ENCODE measurements at places on chromosomes 7 and 10.
A peak's percentile ranks its signal among the peaks of the same experiment; 100 is the strongest.

GRCh38 chr7:96004578-96004977, 232.2 kb downstream of the DYNC1I1 start:
- DNase-seq = no peak

GRCh38 chr10:29611781-29612381, 22.9 kb downstream of the SVIL start:
- no peak for DNase-seq

DNA sequence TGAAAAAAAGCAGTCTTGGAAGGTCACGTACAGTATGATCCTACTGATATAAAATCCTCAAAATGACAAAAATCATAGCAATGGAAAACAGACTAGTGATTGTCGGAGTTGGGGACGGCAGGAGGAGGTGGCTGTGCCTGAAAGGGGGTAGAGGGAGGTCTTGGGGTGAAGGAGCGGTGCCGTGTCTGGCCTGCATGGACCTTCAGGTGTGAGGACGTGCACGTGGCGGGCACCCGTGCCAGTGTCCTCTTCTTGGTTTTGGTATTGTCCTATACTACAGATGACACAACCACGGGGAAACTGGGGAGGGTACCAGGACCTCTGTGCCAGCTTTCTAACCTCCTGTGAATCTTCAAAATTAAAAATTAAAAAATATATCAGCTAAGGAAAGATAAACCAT, 73.0 kb downstream of the COBL start:
- no peak for DNase-seq

- peak; percentile 69 for DNase-seq
Observed at GRCh38 chr10:51074238-51075028, at the start of gene PRKG1. TSS of gene PRKG1 (plus strand) at chr10:51074487.

DNA sequence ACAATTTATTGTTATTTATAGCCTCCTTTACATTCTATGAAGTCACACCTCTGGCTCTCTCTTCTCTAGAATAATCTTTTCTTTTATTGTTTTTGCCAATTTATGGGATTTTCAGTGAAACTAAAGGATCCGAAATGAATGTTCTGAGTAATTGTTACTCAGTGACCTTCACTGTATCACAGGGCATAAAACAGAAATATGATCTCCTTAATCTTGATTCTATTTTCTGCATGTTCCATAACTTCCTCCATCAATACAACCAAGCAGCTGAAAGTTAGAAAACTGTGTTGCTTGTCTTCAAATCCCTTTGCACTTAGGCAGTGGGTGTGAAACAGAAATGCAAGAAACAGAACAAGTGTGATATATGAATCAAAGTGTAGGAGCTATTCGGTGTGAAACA, 57.4 kb upstream of the FERD3L start:
- no peak for DNase-seq

- no peak for DNase-seq
Observed at GRCh38 chr10:1395481-1396296, 339.5 kb downstream of the WDR37 start.

DNA sequence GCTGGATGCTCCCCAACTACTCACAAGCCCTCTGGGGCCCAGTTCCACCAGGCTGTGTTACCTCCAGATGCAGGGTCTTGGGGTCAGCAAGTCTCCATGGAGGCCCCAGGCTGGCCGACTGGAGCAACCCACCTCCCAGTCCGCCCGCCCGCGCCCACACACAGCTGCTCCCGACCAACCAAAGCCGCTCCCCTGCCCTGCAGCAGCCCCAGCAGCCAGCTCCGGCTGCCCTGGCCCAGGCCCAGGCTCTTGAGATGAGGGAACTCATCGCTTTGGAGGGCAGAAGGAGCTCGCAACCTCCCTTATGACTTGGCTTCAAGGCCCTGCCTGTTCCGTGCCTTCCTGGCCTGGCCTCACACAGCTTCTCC, 47.2 kb downstream of the LRRC20 start:
- no peak for DNase-seq

DNA sequence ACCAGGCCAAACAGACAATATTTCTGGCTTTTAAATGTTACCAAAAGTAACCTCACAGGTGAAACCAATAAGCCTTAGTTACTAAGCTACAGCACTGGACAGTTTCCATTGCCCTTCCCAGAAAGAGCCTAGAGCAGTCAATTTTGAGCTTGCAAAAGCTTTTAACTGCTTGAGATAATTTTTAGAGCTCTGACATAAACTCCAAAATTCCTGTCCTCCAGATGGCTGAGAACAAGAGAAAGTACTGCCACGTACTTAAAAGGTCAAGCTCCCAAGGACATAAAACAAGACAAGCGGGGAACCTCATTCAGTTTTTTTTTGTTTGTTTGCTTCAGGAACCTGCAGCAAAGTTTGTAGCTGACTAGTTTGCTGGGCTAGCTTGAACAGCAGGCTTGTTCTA, 54.1 kb downstream of the BBS9 start:
- no peak for DNase-seq

GRCh38 chr7:158976468-158976848, 120.1 kb downstream of the DYNC2I1 start:
- DNase-seq = no peak

- DNase-seq = no peak
Observed at GRCh38 chr10:122494833-122495232, 33.5 kb downstream of the HTRA1 start.

DNA sequence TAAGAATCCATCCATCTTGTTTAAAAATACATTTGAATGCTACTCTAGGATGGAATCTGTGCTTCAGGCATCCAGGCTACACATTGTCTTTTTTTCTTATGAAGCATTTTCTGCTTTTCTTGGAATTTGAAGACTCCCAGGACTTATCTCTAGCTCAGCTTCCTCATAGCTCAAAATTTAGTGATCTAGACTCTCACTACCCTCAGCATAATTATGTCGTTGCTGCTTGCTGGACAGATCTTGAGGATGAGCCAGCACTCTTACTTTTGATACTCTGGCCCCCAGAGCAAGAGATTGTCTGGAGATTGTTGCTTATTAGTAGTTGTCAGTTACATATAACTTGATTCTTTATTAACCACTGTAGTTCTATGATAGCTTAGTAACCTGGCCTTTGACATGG, 83.3 kb upstream of the FGL2 start:
- DNase-seq = no peak

- DNase-seq = no peak
Observed at GRCh38 chr7:149209518-149210269, 14.3 kb downstream of the ZNF282 start.

- no peak for DNase-seq
Observed at GRCh38 chr10:1070919-1071318, 14.7 kb downstream of the WDR37 start.

- no peak for DNase-seq
Observed at GRCh38 chr7:11170863-11171568, 197.3 kb downstream of the PHF14 start.

DNA sequence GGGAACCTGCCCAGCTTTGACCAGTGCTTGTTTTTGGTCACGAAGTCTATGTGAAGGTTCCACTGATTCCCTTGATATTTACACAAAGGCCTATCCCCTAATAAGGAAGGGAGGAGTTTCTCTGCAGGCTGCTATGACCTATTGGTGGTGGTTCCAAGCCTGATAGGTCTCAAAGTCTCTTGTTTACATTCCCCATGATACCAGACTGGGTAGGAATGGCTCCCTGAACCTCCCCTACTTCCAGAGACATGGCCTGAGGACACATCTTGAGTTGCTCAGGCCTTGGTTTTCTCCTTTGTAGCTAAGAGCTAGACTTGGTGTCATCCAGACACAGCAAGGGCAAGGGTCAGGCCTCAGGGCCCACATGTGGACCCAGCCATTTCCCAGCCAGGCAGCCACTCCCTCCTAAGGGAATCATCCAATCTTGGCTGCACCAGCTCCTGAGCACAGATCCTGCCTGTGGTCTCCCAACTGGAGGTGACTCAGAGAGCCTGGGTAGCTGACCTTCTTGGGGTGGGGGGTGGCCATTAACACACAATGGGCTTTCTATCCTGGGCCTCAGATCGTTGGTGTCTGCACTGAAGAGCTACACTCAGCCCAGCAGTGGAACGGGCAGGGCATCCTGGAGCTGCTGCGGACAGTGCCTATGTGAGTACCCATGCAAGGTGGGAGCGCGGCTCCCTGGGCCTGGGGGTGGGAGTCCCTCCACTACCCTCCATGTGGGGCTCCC, 51.0 kb upstream of the TRIM8 start:
- no peak for DNase-seq

- no peak for DNase-seq
Observed at GRCh38 chr7:2404714-2405119, 1.3 kb downstream of the CHST12 start.

GRCh38 chr10:33142295-33142694, 184.3 kb upstream of the ITGB1 start:
- DNase-seq = no peak

DNA sequence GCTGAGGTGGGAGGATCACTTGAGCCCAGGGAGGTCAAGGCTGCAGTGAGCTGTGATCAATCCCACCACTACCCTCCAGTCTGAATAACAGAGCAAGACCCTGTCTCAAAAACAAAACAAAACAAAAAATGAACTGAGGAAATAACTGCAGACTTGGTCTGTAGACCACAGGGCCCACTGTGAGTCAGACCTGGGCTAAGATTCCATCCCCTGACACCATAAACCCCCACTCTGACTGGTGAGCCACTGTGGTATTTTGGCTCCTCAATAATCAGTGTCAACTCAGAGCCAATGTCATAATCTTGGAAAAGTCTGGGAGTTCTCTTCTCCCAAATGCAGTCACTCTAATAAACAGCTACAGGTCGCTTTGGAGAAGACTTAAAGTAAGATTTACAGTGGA, 24.0 kb upstream of the ERCC6 start:
- DNase-seq = no peak
